ENCODE measurements at places on chromosomes 3 and 15. TPM values are rescaled to one million over a fixed set of nuclear protein-coding genes. Genes with fewer than 3 reads are reported as not detected.

GRCh38 chr3:107687056-107687581, 164.4 kb downstream of the BBX start:
- no peak for DNase-seq

DNA sequence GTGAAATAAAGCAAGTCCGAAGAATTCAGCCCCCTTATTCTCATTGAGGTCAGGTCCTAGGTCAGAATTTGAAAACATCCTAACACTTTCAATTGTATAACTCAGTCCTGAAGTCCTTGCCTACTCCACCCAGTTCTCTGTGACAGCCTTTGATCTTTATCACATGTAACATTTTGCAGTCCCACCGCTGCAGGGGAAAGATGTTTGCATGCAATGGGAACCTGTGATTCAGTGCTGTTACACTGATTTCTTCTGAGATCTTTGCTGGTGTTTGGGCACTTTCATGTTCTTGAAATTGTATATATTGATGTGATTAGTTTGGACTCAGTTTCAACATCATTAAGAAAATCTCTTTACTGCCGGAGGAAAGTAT, 18.0 kb upstream of the SECISBP2L start:
- no peak for DNase-seq

- DNase-seq = no peak
Measured at GRCh38 chr15:65777843-65778242, 14.2 kb downstream of the DENND4A start.

DNA sequence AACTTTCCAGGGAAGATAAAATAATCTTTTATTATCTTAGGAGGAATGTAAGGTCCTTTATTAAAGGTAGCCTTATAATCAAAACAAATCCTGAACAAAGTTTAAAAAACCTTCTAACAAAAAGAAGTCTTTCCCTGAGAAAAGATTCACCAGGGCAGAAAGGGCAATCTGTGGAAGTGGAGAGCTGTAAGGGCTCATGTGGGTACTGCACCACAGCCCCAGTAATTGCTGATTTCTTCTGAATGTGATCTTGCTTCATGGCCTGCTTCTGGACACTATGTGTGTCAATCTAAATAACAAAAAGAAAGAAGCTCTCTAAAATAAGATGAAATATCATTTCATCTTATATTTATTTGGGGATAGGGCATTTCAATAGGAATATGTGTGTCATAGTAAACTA, 1501.6 kb downstream of the OTOL1 start:
- DNase-seq = no peak

DNA sequence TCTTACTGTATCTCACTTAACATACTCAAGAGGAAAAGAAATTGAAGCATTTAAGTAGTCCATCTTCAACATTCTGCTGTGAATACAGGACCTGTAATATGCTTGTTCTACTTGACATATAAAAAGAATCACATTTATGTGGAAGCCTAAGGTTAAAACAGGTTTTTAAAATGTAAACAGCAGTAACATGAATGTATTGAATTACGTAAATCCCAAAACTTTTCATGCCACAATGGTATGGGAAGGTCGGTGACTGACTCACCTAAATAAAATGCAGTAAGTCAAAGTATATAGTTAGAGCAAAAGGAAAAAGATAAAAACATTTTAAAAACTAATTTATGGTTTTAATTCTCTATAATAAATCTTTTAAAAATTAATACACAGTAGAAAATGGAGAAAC, 115.7 kb upstream of the TJP1 start:
- no peak for DNase-seq

- no peak for DNase-seq
Measured at GRCh38 chr3:62249855-62250543, 123.4 kb downstream of the FEZF2 start.

GRCh38 chr3:77939726-77940125, 899.8 kb downstream of the ROBO2 start:
- DNase-seq = no peak

DNA sequence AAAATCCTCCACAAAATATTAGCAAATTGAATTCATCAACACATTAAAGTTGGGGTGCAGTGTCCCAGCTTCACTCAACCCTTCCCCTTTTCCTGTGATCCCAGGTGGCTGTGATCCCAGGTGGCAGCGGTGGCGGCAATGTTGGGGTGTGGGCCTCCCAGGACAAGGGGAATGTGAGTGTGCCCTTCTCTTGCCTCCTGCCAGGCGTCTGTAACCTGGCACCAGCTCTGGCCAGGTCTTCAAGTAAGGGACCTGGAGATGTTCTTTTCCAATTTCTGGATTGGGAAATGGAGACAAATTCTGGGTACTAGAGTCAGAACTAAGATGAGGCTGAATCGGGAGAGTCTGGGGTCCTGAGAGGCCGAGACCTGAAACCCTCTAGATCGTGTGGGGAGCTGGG, 20.1 kb downstream of the GOLGA6A start:
- DNase-seq = no peak

GOLGA6L10 gene
- 2.7 TPM for total RNA-seq

TMEM44 gene
- total RNA-seq = 6.3 TPM

UBA7 gene
- 50.1 TPM for total RNA-seq

DNASE1L3 gene
- total RNA-seq = 53.3 TPM

CYP11A1 gene
- not detected for total RNA-seq

Measured in thyroid gland (tissue), 4 donors.